Esophagus muscularis mucosa (tissue), 4 donors: ENCODE measurements at places on chromosomes 12 and 14.

DNA sequence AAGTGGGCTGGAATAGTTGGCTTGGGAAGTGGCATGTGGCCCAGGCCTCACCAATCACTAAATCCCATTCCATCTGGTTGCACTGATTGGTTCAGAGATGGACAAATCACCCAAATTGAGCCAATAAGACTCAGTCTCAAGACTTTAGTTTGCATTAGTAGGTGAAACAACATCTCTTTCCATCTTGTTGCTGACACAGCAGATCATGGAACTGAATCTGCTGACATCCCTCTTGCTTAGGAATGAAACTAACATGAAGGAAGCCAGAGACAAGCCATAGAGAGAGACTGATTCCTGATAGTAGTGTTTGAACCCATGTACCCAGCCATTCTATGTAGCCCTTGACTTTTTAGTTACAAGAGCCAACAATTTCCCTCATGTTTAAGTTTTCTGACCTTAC, 307.0 kb downstream of the GLT1D1 start:
- DNase-seq = no peak

DNA sequence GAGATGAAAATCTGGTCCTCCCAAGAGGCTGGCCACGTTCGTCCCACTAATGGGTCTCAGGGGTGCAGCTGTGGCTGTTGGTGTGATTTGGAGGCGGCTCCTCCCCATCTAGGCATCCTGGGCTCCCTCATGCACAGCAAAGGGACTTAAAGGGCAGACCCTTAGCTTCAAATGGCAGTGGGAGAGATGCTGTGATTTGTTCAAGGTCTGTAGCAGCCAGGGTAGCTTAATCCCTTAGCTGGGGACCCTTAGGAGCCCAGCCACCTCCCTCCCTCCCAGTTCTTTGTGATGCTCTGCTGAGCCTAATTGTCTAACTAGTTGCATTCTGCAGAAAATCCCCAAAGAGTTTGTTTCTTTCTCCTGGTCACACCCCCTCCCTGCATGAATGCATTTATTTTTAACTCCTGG, 18.3 kb downstream of the DYRK4 start:
- DNase-seq = peak; percentile 75

GRCh38 chr12:52230364-52231281, 2.4 kb upstream of the KRT7 start:
- DNase-seq = no peak

DNA sequence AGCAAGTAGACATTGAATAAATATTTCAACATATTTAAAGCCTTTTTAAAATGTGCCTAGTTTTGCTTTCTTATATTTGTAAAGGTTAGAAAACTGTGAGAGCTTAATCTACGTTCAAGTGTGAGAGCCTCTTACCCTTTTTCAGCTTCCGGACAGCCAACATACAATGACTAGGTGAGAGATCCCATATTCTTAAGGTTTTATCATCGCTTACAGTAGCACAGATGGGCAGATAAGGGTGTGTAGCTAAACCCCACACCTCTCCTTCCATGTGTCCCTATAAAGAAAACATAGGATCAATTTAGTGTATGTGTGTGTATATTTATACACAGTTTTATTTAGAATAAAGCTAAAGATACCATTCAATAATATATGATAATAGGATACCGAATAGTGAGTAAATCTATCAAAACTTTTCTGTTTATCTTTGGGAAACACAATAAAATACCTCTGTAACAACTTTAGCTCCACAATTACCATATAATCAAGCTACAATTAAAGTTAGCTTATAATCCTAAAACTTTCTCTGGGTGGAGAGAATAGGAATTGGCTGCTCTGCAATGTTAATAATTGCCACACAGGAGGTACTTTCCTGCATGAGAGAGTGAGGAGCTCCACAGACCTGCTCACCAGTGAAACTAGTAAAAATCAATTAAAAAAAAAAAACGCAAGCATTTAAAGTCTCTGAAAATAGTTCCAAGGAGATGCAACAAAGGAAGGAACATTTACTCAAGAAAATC, 110.8 kb downstream of the EML5 start:
- no peak for DNase-seq

DNA sequence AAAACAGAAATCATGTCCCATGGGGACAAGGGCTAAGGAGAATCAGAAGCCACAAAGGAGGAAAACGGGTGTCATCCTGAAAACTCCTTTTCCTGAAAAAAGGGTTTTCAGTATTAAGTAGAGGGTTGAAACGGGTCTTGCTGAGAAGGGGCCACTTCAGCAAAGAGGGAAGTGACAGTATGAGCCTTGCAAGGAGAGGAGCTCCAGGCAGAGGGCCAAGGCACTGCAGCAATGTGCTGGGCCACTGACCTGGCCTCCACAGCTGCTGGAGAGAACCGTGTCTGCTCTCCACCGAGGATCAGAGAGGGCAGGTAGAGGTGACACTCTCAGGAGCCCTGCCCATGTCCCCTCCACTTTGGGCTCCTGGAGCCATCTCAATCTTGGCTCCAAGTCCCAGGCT, 103.3 kb downstream of the NCOR2 start:
- DNase-seq = no peak

DNA sequence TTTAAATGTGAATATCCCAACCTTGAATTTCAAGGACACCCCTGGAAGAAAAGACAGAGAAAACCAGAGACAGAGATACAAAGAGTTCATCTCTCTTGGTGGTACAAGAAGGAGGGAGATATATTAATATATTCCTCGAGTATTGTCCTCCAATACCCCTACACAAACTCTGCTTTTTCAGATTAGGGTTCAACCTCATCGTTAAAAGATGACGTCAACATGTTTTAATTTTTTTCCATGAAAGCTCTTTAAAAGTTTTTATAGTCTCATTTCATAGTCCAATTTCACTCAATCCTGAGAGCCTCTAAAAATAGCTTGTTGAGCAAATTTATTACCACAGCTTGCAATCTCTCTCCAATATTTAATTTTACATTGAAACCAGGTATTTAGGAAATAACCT, 19.4 kb downstream of the RHOJ start:
- no peak for DNase-seq

- no peak for DNase-seq
Measured at GRCh38 chr12:131040491-131040890, 86.8 kb downstream of the ADGRD1 start.

DNA sequence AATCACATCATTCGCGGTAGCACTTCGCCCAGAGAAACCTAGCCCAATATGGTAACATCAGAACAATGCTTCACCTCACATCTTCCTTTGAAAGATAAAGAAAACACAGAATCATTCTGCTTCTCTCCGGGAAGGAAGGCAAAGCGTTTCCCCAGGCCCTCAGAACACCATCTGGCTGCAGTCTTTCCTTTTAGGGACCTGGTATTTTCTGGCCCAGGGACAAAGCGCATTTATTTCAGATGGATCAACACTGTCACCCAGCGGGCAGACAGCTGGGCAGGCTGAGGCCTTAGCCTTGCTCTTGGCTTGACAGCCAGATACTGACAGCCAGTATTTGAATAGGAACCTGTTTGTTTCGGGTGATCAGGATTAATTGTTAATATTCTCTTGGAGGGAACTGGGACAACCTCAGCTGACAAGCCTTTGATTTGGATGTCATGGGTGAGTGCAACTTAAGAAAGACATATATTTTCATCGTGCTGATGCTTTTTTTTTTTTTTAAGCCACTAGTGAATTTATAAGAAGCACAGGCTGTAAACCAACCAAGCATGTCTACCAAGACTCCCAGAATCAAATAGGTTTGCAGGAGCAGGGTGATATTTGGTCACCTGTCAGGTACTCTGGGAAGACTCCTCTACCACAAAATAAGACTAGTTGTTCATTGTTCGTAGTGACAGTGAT, 118.9 kb downstream of the VEZT start:
- DNase-seq = no peak

DNA sequence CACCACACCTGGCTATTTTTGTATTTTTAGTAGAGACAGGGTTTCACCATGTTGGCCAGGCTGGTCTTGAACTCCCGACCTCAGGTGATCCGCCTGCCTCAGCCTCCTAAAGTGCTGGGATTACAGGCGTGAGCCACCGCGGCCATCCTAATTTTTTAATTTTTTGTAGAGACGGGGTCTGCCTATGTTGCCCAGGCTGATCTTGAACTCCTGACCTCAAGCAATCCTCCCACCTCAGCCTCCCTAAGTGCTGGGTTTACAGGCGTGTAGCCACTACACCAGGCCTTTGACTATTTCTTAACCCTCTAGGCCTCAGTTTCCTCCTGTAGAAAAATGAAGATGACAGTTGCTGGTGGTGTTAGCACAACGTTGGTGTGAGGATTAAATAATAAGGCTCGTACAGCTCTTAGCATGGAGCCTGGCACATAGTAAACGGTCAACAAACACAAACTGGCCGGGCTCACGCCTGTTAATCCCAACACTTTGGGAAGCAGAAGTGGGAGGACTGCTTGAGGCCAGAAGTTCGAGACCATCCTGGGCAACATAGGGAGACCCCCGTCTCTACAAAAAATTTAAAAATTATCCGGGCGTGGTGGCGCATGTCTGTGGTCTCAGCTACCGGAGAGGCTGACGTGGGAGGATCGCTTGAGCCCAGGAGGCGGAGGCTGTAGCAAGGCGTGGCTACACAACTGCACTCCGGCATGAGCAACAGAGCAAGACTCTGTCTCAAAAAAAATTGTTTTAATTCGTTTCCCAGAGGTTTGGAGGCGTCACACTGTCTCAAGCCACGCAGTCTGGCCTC, 979 bp downstream of the DDX54 start:
- peak; percentile 92 for DNase-seq

- no peak for DNase-seq
Measured at GRCh38 chr12:125418902-125419564, 353.8 kb downstream of the AACS start.

GRCh38 chr14:55265197-55265596, 6.0 kb upstream of the FBXO34 start:
- DNase-seq = no peak

DNA sequence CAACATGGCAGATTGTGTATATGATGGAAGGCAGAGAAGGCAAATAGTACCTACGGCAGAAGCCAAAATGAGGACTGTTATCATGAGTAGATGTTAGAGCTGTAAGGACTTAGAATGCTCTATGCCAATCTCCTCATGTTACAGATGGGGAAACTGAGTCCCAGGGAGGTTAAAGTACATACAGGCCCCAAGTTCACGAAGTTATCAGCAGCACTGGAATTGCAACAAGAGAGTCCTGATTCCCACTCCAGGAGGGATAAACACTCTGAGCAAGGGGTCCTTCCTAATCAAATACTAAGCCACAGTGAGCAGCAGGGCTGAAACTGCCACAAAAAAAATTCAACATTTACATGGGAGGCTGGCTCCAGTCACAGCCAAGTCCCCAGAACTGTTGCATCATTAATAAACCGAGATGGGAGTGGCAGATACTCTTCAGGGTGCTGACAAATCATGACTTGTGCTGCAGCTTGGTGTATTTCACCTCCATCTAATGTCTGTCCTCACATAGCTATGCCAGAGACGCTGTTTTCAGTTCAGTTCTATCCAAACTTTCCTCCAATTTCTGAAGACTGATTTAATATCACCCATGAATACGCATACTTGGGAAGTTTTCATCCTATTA, 24.2 kb downstream of the NUAK1 start:
- no peak for DNase-seq

DNA sequence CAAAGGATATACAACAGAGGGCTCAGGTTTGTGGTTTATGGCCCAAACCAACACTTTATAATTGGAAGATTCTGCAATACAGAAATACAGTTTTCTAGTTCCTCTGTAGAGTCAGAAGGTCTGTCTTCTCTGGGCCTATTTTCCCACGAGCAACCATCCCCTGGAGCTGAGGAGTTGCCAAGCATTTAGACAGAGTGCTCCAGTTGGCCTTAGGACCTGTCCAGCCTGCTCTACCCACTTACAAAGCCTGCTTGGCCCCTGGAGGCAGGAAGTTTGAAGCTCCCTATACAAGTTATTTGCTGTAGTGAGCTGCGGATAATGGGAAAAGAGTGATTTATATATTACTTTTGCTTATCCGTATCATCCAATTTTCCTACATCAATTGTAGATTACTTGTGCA, 60.8 kb upstream of the HSPB8 start:
- no peak for DNase-seq

GRCh38 chr14:63896278-63896720, 43.5 kb downstream of the SYNE2 start:
- no peak for DNase-seq

DNA sequence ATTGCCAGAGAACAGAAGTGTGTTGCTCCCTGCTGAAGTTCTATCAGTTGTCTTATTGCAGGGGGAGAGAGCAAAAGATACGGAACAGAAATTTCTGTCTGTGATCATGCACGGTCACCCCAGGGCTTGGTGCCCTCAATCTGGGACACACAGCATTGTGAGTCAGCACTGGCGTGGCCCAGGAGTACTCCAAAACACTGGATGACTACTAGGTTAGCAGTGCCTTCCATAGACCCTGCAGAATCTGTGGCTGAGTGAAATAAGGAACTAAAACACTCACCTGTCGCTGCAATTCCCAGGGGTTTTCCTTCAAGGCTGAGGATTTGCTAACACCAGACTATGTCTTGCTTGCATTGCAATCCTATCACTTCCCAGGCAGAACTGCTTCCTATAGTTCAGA, 165.5 kb downstream of the ANO6 start:
- DNase-seq = no peak

DNA sequence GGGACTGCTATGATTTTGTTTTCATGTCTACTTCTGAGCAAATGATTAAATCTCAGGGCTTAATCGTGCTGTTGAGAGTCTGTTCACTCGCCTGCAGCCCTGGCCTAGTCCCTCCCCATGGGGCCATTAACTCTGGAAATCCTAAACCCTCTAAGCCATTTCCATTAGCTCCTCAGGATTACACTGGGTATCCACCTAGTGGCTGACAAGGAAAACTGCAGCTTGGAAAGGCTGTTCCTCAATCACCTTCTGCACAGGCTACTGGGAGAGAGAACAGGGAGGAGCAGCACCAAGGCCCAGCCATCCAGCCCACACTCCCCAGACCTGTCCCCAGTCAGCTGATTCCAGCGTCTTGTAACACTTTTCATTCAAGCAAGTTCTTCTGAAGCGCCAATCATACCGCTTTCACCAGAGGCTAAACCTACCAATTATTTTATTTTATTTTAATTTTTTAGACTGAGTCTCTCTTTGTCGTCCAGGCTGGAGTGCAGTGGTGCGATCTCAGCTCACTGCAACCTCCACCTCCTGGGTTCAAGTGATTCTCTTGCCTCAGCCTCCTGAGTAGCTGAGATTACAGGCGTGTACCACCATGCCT, 48.7 kb downstream of the NEUROD4 start:
- no peak for DNase-seq

DNA sequence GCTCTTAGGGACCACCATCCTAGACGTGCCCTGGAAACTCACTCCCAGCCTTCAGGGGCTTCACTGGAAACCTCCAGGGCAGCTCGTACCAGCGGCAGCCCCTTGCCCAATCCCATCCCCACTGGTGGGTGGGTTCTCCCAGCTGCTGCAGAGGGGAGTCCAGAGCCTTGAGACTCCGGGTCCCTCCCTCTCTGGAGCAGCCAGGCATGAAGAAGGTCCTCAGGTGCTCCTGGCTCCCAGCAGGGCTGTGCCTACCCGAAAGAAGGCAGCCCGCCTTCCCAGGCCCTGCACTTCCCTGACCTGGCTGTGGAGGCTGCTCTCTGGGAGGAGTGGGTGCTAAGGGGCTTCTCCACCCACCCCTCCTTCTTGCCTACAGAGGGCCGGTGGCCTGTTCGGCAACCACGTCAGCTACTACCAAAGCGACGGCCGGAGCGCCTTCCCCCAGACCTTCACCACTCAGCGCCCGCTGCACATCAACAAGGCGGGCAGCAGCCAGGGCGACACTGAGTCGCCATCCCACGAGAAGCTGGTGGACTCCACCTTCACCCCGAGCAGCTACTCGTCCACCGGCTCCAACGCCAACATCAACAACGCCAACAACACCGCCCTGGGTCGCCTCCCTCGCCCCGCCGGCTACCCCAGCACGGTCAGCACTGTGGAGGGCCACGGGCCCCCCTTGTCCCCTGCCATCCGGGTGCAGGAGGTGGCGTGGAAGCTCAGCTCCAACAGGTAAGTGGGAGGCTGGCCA, 115.5 kb upstream of the FKBP4 start:
- no peak for DNase-seq
